Left kidney (tissue), 8 donors: ENCODE measurements at places on chromosomes 1 and 21. TPM values are rescaled to one million over a fixed set of nuclear protein-coding genes. Genes with fewer than 3 reads are reported as not detected.

The TSPEAR gene
- 0.96 TPM for polyA plus RNA-seq

The MAEL gene
- polyA plus RNA-seq = 2.5 TPM

The VHLL gene
- polyA plus RNA-seq = not detected

The LORICRIN gene
- polyA plus RNA-seq = not detected

The SHISAL2A gene
- polyA plus RNA-seq = 2.2 TPM

The CCDC24 gene
- 19.5 TPM for polyA plus RNA-seq

The COL24A1 gene
- polyA plus RNA-seq = 1.8 TPM

The DIO1 gene
- polyA plus RNA-seq = 7.6 TPM

The C1orf226 gene
- 16.9 TPM for polyA plus RNA-seq

The UTS2 gene
- not detected for polyA plus RNA-seq

The CA14 gene
- 9.6 TPM for polyA plus RNA-seq

The TTC4 gene
- polyA plus RNA-seq = 37.4 TPM

The FCER1G gene
- 10.8 TPM for polyA plus RNA-seq

The PRAMEF4 gene
- not detected for polyA plus RNA-seq
